Sciatic nerve (tissue), 2 donors: ENCODE measurements at places on chromosomes 6 and 20.

DNA sequence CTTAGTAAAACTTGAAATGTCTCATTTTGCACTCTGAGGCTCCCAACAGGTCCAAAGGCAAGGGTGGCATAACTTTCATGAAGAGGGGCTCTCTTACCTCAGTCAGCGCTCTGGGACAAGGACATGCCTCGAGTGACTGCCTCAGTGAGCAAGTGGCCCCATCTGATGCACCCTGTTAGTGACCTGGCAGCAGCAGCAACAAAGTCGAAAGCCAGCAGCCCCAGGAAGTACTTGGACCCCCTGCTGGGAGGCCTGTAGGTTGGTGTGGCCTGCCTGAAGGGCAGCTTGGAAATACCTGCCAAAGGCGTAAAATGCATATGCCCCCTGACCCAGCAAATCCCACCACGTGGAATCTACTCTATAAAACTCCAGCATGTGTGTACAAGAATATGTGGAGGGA lies 13.2 kb downstream of the MAP1LC3A start:
- peak; percentile 47 for DNase-seq

DNA sequence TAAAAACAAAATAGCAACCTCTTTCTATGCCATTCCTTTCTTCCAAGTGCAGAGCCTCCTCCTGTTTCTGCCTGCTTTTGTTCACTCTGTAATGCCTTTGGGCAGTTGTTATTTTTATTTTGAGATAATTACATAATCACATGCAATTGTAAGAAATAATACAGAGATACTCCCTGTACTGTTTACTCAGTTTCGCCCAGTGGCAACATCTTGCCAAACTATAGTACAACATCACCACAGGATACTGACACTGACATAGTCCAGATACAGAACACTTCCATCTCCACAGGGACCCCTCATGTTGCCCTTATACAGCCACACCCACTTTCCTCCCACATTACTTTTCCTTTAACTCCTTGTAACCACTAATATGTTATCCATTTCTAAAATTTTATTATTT lies 59.7 kb downstream of the BANF2 start:
- no peak for DNase-seq

GRCh38 chr20:46049815-46050214 lies 20.8 kb downstream of the SLC12A5 start:
- DNase-seq = no peak

DNA sequence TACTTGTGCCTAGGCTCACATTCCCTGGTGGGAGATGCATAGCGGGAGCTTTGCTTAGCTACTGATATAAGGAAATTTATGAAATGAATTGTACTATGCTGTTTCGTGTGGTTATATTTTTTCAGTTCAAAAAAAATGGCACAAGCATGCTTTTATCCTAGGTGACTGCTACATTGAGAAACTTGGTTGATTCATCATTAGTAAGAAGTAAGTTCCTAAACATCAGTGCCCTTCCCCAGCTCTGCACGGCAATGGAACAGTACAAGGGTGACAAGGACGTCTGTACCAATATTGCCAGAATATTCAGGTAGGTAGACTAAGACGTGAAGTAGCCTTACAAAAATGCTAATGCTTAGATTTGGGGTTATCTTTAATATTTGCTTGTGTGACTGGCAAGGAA lies 79.7 kb downstream of the ARMC2 start:
- no peak for DNase-seq

- peak; percentile 18 for DNase-seq
Measured at GRCh38 chr20:40636486-40636885, 52.5 kb downstream of the MAFB start.

GRCh38 chr6:125519367-125519766 lies 217.6 kb upstream of the HDDC2 start:
- DNase-seq = no peak
